ENCODE measurements at places on chromosomes 4 and X. TPM values are rescaled to one million over a fixed set of nuclear protein-coding genes. Genes with fewer than 3 reads are reported as not detected.

DNA sequence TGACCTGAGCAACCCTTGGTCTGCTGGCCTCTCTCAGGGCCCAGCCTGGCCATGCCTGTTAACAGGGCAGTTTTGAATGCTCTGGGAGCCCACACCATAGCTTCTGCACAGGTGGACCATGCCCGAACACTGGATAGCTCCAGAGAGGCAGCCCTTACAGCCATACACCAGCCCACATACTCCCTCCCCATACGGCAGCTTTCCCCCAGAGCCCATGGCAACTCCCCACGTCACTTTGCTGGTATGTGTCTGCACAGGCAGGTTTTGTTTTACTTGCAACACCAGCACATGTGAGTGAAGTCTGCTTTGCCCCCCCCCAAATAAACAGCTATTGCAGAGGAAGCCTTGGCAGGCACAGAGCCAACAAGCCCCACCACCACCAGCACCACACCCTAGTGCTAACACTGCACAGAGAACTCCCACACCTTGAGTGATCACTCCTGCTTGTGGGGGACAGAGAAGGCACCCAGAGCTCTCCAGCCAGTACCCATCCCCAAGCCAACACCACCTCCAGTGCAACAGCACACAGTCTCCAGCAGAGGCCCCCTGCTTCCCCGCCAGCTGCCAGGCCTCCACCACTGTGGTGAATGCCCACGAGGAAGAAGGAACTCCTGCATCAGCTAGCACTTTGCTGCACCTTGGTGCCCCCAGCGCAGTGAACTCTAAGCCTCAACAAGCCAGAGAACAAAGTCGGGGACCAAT is 87.3 kb downstream of the STPG2 start:
- DNase-seq = peak; percentile 6

- no peak for DNase-seq
Measured at GRCh38 chr4:73606465-73606974, 13.7 kb downstream of the RASSF6 start.

DNA sequence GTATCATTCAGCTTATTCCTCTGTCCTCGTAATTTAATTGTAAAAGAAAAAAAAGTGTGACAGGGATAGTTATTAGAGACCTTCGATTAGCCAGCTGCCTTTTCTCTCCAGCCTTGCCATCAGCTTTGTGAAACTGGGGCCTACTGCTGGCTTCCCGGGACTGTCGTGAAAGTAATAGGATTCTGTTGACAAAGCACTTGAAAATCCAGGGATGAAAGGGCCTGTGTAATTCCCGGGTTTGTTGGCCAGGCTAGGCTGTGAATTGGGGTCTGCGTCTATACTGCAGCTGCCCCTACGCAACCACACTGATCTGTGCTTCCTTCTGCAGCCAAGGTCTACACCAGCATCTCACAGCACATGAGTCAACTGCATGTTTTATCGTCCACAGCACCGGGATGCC is 120.4 kb upstream of the SCML1 start:
- DNase-seq = no peak

DNA sequence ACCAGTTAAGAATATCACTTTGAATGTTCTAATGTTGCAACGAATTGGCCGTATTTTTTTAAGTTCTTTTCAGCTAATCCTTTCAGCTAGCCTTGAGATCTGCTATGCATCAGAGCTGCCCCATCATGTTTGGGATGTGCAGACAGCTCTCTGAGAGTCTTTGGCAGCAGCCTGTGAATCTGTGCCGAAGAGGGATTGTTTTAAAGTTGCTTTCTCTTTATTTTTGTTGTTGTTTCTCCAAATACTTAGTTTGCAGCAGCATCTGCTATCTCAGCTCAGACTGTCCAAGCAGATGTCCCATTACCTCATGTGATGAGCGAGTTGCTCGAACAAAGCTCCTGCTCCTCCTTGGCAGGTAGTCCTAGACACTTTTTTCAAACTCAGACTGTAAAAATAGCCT is 1002.5 kb upstream of the INTU start:
- DNase-seq = no peak

- DNase-seq = peak; percentile 48
Measured at GRCh38 chr4:46270986-46271596, 118.8 kb downstream of the GABRA2 start.

DNA sequence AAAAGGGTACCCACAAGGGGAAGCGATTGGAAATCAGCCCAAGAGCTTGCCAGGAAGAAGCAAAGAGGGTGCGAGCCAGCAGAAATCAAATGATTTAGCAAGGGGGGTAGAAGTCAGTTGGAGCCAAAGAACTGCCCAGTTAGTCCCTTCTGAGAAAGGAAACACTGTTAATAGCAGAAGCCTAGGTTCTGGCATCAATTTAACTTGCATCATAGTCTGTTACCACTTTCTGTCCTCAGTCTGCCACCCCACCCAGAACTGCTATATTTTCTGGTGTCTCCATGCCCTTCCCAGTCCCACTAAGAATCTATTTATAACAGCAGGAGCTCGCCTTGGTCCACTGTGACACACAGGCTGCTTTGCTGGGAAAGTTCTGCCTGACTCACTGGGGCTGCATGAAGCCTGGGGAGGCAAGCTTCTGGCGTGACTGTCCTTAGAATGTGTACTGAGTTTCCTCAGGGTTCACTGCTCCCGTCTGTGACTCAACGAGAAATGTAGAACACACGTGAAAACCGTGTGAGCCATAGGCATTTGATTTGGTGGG is 157.8 kb upstream of the TTC29 start:
- no peak for DNase-seq

DNA sequence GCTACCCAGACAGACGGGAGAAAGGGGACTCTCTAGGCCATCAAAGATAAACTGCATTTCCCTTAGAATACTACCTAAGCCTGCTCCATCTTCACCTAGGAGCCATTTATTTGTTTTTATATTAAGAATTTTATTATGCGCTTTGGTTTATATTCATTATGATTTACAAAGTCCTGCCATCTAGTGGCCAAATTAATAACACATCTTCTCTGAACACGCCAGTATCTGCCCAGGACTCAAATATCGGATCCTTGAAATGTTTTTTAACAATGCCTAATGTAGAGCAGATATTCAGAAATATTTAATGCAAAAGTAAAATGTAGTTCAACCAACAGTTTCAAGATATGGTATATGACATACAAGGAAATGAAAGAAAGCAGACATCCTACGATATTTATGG is 20.8 kb upstream of the PRPS2 start:
- peak; percentile 34 for DNase-seq

GRCh38 chr4:153467897-153468262 is 1.7 kb downstream of the TMEM131L start:
- no peak for DNase-seq

GRCh38 chr4:96809563-96809962 is 969.7 kb downstream of the PDHA2 start:
- no peak for DNase-seq

DNA sequence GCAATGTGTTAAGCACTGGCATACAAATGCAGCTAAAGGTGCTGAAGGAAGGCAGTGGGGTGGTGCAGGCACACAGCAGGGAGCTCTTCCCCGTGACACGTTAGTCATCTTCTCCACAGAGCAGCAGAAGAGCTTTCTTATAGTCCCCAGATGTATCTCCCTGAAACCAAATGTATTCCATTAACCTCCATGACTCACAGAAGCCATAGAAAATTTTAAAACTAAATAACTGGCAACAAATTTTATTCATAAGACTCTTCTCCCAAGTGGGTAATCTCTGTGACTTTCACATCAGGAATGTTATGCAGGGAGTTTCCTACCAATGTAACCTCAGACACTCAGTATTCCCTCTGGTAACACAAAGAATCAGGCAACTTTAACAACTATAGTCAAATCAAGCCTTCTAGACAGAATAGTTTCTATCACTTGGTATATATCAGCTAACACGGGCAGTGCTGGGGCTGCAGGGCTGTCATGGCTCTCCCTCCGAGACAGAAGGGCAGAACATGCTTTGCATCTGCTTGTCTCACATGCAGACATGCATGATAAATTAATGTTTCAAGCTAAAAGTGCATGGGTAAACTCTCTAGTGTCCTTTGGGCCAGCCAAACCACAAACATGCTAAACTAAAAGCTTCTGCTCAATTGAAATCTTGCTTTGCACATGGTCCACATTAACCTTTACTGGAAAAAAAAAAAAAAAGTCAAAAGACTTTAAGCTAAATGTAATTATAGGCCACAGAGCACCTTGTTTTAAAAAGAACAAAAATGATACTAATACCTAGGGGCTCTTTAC is 28.2 kb downstream of the ANXA5 start:
- no peak for DNase-seq

Gene CT45A9
- total RNA-seq = not detected

Gene SPANXD
- total RNA-seq = not detected

Gene AFF2
- 5.9 TPM for total RNA-seq

Gene CLCN4
- total RNA-seq = 4.9 TPM

Gene RHOXF1
- 0.31 TPM for total RNA-seq

Gene SOD3
- 11.8 TPM for total RNA-seq
